GDM1 (cell line): ENCODE measurements at places on chromosomes 2 and 18.
A peak's percentile ranks its signal among the peaks of the same experiment; 100 is the strongest.

- DNase-seq: no peak
Observed at GRCh38 chr2:151971301-151972051, 127.4 kb downstream of the CACNB4 start.

GRCh38 chr2:143705108-143705707, 576.0 kb downstream of the ARHGAP15 start:
- no peak for DNase-seq

- DNase-seq: no peak
Observed at GRCh38 chr2:14475994-14476393, 156.5 kb upstream of the LRATD1 start.

DNA sequence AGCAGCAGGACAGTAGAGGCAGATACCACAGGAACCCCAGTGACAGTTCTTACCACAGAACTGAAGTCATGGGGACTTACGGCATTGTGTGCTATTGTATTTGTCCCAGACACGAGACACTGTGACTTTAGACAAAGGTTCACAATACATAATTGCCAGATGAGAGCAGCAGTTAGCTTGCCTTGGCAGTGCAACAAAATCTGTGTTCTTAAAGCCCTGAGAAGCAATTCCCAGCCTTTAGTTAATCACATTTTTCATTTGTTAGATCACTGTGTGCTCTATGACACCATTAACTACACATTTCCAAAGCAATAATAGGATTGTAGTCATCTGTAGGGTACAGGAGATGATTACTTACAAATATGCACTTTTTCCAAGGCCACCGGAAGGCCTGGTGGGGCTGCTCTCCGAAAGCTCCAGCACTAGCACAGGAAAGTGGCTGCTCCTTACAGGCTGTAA, 97.5 kb upstream of the LDLRAD4 start:
- no peak for DNase-seq

- no peak for DNase-seq
Observed at GRCh38 chr2:27435628-27436027, 6.6 kb upstream of the KRTCAP3 start.

DNA sequence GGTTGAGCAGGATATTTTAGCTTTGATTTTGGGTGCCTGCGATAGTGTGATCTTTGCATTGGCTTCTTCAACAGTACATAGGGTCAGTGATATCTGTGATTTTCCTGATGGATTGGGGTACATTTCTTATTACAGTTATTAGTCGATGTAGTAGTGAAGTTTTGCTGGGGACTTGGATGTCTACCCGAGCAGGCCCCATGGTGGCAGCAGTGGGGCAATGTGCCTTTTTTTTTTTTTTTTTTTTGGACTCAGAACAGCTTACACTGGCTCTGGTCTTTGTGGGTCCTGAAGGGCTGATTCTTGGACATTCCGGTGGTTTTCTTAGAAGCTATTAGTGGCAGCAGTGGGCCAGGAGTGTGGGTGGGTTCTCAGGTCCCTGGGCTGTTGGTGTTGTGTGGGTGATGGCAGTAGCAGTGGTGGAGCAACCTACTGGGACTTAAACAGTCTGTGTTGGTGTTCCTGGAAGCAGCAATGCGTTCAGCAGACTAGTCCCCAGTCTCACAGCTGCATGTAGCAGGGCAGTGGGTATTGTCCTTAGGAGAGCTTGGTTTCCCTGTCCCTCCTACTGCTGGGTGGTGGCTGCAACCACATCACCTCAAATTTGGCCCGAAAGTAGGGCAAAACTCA, 53.7 kb upstream of the SLC4A10 start:
- no peak for DNase-seq

GRCh38 chr2:3005859-3006501, 371.6 kb downstream of the EIPR1 start:
- no peak for DNase-seq

- no peak for DNase-seq
Observed at GRCh38 chr2:121382744-121383143, 97.7 kb upstream of the TFCP2L1 start.

GRCh38 chr2:38268691-38269327, 108.3 kb downstream of the ATL2 start:
- no peak for DNase-seq

GRCh38 chr2:48812416-48812815, 56.9 kb upstream of the LHCGR start:
- no peak for DNase-seq

- no peak for DNase-seq
Observed at GRCh38 chr2:203637471-203638167, 68.8 kb upstream of the CD28 start.

DNA sequence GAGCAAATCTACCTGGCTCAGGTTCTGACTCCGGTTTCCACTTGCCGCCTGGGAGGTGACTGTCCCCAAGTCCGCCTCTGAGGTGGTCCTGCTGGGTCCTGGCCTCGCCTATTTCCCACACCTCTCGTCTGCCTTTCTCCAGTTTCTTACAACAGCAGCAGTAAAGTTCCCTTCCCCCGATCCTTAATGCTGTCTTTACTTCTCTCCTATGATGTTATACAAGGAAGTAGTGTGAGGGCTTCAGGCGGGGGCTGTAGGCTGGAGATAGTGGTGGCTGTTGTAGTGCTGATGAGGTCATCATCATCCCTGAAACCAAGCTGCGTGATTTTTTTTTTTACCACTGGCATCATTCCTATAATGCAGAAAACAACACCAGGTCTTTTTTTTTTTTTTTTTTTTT, 18.9 kb downstream of the TGIF1 start:
- peak; percentile 38 for DNase-seq

DNA sequence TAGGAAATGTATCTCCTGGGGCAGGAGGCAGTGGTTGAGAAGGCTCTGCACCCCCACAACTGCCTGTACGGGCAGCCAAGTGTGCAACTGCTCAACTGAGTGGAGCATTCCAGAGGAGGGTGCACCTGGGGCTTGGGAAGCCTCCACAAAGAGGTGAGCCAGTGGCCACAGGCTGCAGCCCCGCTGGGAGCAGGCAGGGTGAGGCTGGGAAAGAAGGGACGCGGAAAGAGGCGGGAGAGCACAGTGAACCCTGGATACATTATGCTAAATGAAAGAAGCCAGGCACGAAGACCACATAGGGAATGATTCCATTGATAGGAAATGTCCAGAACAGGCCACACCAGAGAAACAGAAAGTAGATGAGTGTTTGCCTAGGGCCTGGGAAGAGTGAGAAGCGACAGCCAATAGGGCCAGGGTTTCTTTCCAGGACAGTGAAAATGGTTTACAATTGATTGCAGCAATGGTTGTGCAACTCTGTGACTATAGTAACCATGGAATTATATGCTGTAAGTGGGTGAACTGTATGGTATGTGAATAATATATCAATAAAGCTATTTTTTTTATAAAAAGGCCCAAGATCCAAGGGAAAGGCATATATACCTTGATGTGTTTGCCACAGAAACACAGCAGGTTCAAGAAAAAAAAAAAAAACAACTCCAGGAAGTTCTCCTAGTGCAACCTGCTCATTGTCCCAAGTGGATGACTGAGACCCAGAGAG, 82.4 kb downstream of the DDX1 start:
- DNase-seq: no peak

GRCh38 chr2:155846259-155846658, 486.3 kb downstream of the NR4A2 start:
- no peak for DNase-seq

GRCh38 chr2:7703048-7703447, 785.8 kb downstream of the RNF144A start:
- no peak for DNase-seq

GRCh38 chr2:160667811-160668210, 174.2 kb upstream of the RBMS1 start:
- DNase-seq: no peak

- DNase-seq: no peak
Observed at GRCh38 chr2:222797871-222798270, 63.0 kb upstream of the ACSL3 start.

GRCh38 chr2:240245706-240246105, 105.2 kb upstream of the OTOS start:
- DNase-seq: no peak

- DNase-seq: no peak
Observed at GRCh38 chr18:11857177-11857887, 6.1 kb downstream of the CHMP1B start.

GRCh38 chr2:131146231-131146630, 41.1 kb downstream of the PLEKHB2 start:
- DNase-seq: peak; percentile 27

DNA sequence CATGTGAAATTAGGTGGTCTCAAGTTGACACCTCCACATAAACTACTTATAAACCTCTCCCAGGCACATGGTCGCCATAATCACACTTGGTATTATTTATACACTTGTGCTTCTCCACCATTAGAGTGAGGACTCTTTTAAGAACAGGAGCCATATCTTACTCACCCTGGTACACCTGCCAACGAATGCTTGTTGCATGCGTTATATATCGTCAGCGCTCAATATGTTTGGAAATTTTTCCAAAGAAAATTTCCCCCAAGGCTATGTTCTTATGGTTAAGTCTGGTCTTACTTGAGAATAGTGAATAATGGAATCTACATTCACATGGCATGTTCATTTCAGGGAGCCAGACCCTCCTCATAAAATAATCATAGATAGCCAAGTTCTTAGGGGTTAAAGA, 271.7 kb downstream of the BCL11A start:
- no peak for DNase-seq

DNA sequence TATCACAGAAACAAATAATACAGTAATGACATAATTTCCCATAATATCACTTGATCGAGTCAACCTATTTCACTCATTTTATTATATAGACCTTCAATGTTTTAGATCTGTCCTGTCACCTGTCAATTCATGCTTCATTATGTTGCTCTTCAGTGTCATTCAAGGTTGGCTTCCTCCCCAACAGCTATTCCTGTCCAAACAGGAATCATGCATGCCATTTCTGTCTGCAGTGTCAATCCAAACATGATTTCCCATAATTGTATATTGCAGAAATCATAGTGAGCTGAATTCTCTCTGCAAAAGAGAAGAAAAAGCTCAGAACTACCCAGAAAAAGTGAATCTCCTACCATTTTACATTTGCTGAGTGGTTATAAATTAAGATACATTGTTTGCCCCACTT, 628.6 kb downstream of the NR4A2 start:
- DNase-seq: no peak

DNA sequence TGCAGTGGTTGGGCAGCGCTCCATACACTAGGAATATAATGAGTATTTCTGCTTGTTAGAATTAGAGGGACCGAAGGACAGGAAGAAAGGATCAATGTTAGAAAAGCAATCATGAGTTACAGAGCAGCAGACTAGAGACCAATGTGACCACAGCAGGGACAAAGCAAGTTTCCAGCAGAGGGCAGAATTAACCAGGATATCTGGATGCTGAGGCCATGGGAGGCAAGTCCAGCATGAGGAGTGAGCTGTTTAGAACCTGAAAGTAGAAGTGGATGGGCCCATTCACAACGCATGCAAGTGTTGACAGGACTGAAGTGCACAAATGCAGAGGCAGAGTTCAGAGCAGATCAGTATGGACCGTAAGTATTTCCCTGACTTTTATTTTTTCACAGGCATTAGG, 910.4 kb upstream of the GYPC start:
- DNase-seq: peak; percentile 23

GRCh38 chr2:189137519-189137918, 42.0 kb downstream of the COL5A2 start:
- no peak for DNase-seq

- no peak for DNase-seq
Observed at GRCh38 chr2:181183878-181184542, 203.6 kb downstream of the UBE2E3 start.

DNA sequence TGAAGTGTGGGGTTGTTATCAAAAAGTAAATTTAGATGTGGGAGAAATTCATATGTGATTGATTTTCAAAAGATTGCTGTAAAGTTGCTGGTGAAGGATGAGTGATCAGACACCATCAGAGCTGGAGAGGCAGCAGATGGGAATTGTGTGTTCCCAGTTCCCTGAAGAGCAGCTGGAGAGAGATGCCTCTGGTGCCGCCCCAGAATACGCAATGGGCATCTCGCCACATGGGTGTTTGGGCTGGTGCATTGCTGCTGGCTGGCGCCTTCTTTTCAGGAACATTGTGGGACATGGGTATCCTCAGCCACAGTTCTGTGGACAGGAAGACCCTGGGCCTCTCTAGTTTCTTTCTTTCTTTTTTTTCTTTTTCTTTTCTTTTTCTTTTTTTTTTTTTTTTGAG, 11.9 kb downstream of the ATG4B start:
- DNase-seq: no peak

DNA sequence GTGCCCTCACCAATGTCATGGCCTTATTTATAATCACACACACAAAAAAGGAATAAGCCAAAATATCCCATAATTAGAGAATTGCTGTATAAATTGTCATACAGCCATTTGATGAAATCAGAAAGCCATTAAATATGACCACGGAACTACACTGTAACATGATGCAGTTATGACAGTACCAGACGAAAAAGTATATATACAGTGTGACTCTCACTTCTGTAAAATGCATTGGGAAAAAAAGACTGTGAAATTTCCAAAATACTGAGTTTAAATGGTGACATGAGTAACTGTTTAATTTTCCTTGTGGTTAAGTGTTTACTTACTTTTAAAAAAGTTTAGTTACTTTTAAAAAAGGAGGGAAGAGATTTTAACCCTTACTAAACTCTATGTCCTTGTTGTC, 25.4 kb downstream of the UXS1 start:
- no peak for DNase-seq

GRCh38 chr2:188449561-188449960, 157.9 kb downstream of the GULP1 start:
- DNase-seq: no peak

DNA sequence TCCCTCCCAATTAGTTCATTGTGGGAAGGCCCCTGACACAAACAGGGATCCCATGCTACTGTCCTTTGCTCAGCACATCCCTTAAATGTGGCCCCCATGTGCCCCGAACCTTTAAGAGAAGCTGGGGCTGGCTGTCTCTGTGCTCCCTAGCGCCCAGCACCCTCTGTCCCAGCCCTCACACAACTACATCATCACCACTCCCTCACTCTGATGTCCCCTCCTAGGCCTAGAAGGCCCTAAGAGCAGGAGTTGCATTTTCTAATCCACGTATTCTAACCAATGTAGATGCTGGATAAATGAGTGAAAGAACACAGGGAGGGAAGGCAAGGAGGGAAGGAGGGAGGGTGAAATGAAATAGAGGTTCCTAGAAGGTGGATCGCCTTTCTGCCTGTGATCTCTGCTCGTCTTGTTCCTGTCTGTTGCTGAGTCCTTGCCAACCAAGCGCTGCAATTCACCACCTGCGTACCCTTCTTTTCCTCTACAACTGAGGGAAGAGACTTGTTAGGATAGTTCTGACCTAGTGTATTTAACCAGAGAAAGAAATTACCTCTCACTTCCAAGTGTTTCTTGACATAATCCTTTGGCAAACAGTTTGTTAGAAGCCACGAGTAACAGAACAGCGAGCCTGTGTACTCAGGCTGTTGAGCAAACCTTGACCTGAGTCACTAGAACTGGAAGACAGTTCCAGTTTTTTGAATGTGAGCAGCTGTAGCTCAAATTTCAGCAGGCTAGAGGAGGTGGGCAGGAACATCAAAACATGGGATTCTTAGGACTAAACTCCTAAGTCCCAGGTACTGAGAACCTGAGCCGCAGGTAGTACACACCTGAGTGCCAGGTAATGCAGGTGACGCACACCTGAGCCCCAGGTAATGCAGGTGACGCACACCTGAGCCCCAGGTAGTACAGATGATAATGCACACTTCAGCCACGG, 181.5 kb upstream of the ID2 start:
- DNase-seq: no peak

GRCh38 chr2:69947325-69947931, 14.0 kb downstream of the ASPRV1 start:
- DNase-seq: no peak
